NCI-H748 treated with DMSO at 0.1 percent for 48 hours (cell line): ENCODE measurements at places on chromosomes 6 and 20.
A peak's percentile ranks its signal among the peaks of the same experiment; 100 is the strongest.

DNA sequence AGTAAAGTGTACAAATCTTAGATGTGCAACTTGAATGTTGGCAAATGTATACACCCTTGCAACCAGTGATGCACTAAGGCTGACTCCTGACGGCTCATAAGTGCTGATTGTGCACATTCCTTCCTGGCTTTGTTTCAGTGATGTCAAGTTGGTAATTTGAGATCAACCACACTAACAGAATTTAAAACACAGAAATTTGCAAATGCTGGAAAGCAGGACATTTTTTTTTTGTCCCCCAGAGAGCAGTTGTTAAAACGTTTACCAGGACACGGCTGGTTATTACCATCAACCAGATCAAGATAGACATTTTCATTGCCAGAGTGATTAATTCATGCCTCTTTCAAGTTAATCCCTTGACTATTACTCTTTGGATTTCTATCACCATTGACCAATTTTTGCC lies 735.6 kb downstream of the RFPL4B start:
- no peak for DNase-seq

DNA sequence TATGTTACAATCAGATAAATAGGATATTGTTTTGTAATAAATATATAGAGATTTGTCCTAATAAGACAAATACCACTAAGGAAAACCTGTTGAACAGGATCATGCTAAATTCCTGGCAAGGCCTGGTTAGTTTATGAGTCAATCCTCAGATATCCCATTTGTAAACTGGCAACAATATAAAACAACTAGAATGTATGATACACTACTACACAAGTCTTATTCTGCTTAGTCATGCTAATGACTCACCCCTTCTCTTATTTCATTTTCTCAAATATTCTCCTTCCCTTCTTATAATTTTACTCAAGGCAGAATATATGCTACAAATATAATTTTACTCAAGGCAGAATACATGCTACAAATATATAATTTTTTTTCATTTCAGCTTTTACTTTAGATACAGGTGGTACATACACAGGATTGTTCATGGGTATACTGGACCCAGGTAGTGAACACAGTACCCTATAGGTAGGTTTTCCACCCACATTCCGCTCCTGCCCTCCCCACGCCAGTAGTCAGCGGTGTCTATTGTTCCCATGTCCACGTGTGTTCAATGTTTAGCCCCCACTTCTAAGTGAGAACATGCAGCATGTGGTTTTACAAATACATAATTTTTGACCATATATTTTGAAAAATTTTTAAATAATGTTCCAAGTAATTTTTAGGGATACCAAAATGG lies 6.3 kb downstream of the OSER1 start:
- DNase-seq, result no peak

GRCh38 chr6:44892579-44892978 lies 435.6 kb upstream of the RUNX2 start:
- DNase-seq, result no peak

GRCh38 chr6:10809098-10809497 lies 29.2 kb downstream of the MAK start:
- DNase-seq, result no peak

DNA sequence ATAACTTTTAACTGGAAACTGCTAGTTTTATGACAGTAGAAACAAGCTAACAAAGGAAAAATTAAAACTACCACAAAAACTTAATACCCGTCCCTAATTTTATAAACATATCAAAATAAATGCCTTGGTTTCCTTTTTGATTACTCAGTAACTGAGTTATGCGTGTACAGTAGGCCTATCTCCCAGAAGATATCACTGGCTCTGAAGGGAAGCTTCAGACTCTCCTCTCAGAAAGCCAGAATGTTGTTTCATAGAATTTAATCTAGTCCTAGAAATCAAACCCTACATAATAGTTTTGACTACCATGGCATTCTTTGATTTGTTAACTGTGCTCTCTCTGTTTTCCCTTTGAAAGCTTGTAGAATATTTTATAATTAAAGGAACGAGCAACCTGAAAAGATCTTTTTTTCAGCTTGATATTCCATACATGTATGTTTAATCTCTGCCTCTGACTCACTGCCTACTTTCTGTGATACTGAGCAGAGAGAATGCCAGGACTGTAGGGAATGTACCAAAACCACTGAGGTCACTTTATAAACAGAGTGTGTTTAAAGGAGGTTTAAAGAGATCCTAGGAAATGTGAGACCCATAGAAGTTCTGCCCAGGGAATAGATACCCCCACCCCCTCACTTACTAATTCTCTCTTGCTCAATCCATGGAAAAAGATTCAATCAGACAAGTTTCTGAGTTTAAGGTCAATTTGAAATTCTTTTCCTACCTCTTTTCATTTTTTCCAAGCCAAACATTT lies 311.5 kb downstream of the HDGFL1 start:
- DNase-seq, result no peak

DNA sequence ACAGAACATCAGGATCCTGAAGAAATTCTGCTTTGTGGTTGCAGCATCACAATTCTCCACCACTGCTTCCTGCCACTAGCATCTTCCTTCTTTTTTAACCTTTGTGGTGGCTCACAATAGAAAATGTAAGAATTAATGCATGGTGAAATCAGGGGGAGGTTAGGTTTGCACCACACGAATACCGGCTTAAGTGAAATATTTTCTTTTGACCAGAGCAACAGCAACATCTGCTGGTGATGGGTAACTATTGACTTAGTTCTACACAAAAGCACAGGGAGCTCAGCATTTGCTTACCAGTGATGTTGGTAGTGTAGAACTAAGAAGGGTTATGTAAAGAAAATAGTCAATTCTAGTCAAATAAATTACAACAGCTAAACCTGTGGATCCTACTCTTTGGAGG lies 280.5 kb downstream of the SYNE1 start:
- DNase-seq, result no peak

- no peak for DNase-seq
Observed at GRCh38 chr6:56416247-56416646, 168.9 kb upstream of the COL21A1 start.

DNA sequence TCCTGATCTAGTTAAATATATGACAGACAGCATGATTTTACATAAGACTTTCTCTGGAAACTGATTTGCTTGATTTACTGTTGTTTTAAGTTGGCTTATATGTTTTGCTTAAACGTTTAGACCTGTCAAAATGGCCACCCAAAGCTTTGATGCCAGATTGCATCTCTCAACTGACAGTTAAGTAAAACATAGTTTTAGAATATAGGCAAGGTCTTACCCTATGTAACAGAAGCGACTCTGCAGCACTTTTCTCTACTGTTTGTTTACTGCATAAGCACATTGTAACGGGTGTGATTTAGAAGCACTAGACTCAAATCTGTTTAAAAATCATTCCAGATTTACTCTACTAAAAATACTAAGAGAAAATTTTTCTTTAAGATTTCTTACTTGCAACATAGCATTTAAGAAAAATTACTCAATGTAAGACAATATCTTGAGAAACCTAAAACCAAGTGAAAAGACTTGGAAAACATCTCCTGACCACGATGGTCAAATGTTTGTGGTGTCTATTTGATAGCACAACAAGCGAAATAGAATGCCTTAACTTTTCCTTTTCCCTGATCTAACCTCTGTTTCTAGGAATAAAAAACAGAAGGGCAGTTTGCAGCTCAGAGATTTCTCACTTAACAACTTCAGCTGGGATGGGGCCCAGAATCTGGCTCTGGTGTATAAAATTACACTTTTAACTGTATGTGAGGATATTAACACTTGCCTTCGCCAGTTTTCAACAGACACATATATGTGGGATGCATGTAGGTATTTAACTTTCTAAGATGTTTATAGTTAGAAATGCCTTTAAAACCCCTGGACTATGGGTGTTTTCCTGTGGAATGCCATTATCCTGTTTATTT lies 47.4 kb downstream of the AIG1 start:
- no peak for DNase-seq

DNA sequence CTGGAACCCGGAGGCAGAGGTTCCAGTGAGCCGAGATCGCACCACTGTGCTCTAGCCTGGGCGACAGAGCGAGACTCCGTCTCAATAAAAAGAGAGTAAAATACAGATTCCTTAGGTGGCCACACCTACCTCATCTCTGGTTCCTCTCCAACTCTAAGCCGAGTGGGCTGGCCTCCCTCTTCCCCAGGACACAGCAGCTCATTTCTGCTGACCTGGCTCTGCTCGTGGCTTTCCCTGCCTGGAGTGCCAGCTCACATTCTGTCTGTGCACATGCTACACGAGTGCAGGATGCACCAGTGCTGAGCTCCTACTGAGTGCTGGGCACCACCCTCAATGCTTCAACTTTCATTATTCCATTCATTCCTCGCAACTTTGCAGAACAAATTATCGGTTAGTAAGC lies 28.8 kb downstream of the EFCAB8 start:
- no peak for DNase-seq

DNA sequence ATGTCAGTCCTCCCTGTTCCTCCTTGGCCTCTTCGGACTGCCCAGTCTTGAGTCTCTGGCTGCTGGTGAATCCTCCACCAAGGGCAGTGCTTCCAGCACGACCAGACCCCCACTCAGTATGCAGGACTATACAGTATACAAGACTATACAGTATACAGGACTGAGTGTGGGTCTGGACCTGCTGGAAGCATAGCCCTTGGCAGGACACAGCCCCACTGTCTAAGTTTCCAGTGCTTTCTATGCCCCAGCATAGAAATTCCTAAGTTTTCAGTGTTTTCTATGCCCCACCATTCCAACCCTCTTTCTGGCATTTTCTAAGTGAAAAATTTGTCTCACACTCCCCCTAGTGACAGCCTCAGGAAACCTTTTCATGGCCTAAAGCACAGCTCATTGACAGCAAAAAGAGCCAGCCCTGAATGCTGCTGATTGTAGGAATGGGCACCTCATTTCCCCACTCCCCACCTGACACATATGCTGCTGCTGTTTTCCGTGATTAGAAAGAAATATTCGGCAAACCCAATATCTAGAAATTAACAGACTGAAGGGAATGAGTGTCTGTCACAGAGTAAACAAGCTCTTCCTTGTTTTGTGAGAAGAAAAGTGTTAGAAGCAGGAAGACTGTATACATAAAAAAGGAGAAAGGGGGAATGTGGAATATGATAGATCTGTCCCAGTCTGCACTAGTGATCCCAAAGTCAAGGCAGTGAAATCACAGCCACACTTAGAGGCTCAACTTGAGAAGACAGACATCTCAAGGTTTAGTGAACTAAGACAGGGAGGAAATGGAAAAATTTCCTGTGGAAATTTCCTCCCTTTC lies 206.9 kb downstream of the IBTK start:
- DNase-seq, result peak; percentile 46

GRCh38 chr6:35048031-35048613 lies 93.0 kb downstream of the TCP11 start:
- no peak for DNase-seq

DNA sequence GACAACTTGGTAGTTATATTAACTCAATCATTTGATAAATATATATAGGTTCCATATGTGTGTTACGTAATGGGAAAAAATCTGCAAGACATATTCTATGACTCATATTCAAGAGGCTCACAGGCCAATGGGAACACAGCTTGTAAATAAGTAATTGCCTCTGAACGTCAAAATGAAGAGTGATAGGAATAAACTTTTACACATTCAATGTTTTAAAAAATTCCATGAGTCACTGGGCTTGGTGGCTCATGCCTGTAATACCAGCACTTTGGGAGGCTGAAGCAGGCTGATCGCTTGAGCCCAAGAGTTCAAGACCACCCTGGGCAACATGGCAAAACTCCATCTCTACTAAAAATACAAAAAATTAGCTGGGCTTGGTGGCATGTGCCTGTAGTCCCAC lies 209.4 kb upstream of the MCHR2 start:
- DNase-seq, result no peak

DNA sequence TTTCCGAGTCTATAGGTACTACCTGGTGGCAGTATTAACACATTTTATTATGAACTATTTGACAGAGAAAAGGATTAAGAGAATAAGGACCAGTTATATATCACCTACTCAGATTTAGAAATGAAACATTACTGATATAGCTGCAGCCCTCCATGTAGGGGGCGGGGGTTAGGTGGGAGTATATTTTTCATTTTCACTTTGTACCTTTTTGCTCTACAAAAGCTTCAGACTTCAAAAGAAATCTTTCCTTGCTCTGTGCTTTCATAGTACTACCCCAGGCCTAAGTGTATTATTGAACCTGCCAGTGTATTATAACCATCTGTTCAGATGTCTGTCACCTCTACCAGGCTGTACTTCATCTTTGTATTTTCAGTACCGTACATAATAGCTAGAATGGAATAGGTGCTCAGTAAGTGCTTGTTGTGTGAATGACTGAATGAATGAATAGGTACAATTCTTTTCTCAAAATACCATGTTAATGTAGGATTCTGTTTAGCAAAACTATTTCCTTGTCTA lies 43.0 kb downstream of the CDKAL1 start:
- peak; percentile 58 for DNase-seq

DNA sequence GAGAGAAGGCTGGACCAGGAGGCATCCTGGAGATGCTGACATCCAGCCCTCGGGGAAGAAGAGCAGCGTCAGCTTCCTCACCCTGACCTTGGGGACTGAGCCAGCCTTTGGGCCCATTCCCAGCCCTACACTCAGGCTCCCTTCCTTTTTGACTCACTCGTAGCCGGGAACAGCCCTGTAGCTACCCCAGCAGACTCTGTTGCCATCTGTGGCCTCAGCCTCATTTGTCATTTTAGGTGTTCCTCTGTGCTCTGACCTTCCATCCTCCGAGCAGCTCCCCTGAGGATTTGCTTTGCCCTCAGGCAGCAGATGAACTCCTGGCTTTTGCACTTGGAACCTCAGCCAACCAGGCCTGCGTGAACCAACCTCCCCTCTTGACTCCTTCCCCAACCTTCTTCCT lies 67.5 kb downstream of the ELOVL2 start:
- DNase-seq, result no peak
